ENCODE measurements at places on chromosomes 2 and 18.
A peak's percentile ranks its signal among the peaks of the same experiment; 100 is the strongest.

GRCh38 chr18:12092398-12093229 lies 1.0 kb upstream of the ANKRD62 start:
- DNase-seq: no peak

DNA sequence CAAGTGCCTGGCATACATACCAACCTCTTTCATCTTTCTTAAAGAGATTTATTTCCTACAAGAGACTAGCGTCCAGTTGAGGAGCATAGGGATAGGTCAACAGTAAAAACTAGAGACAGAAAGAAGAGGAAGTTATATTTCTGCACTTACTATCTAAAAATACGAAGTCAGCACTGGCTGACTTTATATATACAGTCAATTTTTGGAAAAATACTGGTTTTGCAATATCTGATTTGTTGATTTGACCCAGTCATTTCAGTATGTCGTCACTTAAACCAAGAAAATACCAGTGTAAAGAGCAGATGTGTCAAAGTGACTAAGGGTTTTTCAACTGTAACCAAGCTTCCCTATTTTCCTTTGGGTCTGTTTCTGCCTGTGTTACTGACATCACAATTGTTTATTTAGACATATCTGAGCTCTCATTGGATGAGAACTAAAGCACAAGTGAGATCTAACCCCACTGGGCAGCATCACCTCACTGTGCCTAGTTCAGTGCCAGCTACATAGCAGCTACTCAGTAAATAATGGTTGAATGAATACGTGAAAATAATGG lies 23.0 kb downstream of the CYTIP start:
- peak; percentile 35 for DNase-seq

- no peak for DNase-seq
Measured at GRCh38 chr2:182229297-182229696, 197.5 kb downstream of the PDE1A start.

DNA sequence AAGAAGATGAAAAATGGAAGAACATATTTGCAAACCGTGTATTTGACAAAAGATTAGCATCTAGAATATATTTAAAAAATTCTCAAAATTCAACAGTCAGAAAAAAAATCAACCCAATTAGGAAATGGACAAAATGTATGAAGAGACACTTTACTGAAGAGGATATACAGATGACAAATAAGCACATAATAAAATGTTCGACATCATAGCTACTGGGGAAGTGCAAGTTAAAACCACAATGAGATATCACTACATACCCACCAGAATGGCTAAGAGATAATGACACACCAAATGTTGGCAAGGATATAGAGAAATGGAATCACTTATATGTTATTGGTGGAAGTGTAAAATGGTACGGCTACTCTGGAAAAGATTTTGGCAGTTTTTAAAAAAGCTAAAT lies 11.7 kb upstream of the NUP35 start:
- no peak for DNase-seq

- DNase-seq: no peak
Measured at GRCh38 chr18:31204833-31205232, 42.2 kb upstream of the DSC1 start.

- DNase-seq: peak; percentile 51
Measured at GRCh38 chr2:149029307-149029965, 9.1 kb upstream of the LYPD6B start.

- no peak for DNase-seq
Measured at GRCh38 chr2:174744111-174744510, 20.2 kb downstream of the CHRNA1 start.

DNA sequence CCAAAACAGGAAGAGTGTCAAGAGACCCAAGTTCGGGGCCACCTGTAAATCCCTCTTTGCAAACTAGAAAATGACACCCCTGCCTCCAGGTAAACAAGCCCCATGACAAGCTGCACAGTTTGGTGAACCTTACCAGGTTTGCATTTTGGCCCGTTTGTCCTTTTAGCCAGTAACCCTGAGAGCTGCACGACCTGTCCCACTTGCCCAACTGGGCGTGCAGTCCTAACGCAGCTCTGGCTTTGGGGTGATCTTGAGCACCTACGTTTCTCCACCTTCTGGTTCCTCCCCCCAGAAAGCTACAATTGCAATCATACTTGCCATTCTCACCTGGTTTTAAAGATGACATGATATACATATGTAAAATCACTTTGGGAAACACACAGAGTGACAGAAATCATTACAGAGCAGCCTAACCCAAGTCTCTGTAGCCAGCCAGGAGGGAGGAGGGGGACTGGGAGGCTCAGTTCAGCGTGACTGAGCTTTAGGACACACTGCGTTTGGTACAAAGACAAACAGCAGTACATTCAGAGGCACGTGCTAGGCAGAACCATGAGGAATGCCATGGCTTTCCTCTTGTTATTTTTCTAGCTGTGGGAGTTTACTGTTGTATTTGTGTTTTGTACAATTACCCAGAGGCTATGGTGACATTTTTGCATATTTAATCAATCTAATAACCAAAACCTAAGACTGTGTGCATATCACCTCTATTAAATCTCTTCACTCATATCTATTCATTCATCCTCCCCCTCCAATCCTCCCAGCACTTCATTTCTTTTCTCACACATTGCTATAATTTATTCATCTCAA lies 304.0 kb downstream of the IRS1 start:
- DNase-seq: no peak

GRCh38 chr2:73638429-73638828 lies 3.8 kb downstream of the NAT8 start:
- no peak for DNase-seq

DNA sequence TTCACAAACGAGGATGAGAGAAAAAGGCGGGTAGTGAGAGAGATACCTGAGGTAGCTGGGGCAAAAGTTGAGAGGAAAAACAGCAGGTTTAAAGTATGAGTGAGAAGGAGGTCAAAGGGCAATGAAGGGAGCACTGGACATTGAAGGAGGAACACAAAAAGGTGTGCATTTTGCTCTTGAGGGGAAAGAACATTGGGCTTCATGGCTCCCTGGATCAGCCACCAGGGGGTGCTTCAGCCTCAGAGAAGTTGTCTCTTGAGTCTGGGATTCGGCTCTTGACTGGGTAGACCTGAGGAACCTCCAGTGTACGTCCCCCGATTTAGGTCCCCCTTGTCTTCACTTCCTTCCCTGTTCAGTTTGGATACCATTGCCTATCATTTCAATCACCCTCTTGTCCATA lies 128.5 kb downstream of the RAPGEF4 start:
- DNase-seq: no peak

- peak; percentile 51 for DNase-seq
Measured at GRCh38 chr2:64873472-64873924, 115.7 kb upstream of the SLC1A4 start.

GRCh38 chr2:237597196-237598145 lies 6.9 kb upstream of the RAB17 start:
- no peak for DNase-seq

DNA sequence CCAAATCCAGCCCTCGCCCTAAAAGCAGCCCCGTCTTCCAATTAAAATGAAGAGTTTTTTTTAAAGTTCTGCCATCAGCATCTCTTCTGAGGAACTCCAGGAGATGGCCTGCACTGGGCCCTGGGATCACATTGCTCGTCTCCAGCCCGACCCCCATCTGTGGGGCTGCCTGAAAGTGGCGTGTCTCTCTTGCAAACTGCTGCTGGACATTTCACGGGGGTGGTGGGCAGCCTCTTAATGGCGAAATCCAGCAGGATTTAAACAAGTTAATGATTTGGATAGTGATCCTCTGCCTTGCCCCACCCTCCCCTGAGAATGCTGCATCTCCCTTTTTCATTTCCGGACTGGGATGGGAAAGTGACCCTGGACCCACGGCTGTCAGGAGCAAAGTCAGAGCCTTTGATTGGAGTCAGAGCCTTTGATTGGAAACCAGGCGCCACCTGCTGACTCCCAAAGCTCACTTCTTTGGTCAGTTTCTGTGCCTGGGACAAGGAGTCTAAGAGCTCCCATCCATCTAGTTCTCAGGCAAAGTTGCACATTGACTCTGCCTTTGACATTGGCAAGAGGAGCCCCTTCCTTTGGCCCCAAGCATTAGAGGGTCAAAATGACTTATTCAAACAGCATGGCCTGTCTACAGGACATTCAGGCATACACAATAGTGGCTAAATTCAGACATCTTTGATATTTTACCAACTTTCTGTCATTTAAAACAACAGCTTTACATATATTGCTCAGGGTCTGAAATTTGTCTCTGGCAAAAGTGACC lies 155.2 kb downstream of the SH3BP4 start:
- peak; percentile 67 for DNase-seq

DNA sequence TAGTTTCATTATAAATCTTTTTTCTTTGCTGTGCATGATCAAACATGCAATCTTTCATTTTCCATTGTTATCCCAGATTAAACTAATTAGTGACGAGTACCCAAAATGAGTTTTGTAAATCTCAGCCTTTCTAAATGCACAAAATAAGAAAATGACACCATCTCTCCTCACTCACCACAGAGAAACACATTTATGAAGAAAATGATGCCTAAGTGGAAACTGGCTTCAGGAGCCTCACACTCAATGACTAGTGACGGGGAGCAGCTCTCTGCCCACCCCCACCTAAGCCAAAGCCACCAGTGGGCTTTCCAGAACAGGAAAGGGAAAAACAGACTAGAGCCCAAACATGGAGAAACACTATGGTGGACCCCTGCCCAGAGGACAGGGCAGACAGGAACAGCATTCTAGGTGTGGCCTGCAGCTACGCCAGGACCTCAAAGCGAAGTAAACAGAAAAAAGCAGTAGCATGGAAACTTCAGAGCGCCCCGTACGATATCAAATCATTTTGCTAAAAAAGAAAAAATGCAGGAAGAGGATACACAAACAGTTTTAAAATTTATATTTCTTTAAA lies 113.5 kb downstream of the RBMS1 start:
- DNase-seq: no peak

- peak; percentile 25 for DNase-seq
Measured at GRCh38 chr2:181776336-181776735, 96.0 kb upstream of the NEUROD1 start.

GRCh38 chr2:172251231-172251630 lies 148.5 kb upstream of the DLX2 start:
- no peak for DNase-seq

DNA sequence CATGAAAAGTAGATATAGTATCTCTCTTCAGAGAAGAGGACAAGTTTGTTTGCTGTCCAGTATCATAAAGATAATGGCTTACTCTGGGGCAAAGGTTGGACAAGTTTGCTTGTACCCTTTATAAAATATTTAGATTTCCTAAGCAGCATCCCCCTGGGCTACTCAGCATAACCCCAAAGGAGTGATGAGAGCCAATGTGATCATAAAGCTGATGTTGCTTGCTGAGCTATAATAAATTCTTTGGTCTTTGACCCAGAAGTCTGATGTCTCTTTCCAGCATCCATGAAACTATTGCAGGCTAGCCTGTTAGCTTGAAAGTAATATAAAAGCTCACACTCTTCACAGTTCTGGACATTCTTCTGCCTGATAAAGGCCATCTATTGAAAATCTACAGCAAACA lies 138.3 kb upstream of the STON1 start:
- DNase-seq: no peak

DNA sequence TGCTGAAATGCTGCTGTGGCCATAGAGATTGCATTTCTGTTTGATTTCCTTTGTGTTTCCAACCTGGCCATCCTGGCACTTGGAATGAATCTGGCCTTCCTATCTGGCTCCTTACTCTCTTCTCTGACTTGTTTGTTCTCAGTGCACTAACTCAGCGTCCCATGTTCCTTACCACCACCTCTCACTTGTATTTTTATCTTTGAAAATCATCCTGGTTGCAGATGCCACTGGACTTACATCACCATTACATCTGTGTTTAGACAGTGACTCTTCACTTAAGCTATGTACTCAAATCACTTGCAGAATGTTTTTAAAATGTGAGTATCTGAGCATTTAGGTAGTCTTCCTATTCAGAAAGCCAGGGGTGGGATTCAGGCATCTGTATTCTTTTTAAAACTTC lies 239.5 kb downstream of the WDR7 start:
- DNase-seq: peak; percentile 59

- no peak for DNase-seq
Measured at GRCh38 chr18:36088256-36088655, 20.9 kb upstream of the RPRD1A start.

DNA sequence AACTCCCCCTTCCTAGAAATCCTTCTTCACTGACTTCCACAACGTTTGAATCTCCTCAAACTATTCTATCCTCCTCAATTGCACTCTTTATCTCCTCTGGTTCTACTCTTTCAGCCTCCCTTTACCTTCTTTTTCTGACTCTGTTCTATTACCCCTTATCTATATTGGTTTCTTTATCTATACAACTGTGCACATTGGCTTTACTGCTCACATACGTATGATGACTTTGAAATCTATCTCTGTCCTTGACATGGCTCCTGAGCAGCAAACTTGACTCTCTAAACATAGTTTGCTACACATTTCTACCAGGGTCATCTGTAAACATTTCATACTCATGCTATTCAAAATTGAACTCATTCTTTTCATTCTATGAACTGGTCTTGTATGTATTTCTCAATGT lies 601.0 kb upstream of the LINC00305 start:
- DNase-seq: no peak

DNA sequence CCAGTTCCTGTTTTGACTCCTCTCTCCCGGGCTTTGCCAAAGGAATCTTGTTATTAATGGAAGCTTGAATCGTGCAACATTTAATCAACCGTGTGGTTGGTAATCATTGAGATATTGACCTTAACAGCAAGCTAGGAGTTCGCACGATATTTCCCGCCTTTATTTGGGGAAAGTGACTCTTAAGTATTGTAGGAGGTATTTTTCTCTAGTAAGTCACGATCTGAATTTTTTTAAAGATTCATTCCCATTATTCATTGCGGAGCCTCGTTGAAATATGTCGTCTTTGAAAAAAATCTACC lies 663 bp downstream of the NUP35 start:
- no peak for DNase-seq

DNA sequence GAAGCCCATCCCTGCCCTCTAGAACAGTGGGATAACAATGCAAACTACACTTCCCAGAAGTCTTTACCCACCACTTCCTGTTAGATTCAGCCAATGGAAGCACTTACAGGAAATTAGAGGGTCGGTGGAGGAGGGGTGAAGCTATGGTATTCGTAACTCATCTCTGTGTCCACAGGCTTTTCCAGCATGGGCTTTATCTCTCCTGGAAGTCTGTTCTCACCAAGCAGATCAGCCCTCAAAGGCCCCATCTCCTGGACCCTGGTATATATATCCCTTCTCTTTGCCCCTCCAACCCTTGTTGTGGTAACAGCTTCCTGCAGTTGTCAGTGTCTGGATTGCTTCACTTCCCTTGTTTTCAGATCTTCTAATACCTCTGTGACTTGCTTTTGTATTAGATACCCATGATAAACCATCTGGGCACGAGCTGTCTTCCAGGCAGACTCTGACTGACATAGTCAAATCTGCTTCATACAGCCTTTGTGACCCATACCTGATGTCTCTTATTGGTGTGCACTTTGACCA lies 475.0 kb upstream of the POU3F3 start:
- DNase-seq: peak; percentile 84

DNA sequence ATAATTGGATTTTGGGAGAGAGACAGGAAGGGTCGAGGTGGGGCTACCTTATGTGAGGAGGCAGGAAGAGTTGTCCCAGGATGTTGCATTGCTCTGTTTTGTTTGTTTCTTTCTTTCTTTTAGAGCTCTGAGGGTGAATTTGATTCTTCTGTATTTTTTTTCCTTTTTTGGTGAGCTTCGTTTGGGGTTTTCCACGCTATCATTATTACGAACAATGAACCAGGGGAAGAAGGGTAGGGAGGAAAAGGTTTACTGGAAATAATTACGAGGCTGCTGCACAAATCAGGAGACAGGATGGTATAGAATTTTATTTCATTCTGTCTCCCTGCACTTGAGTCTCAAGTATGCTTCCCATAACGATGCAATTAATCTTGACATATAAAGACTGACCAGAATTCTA lies 51.4 kb upstream of the ZNF516 start:
- no peak for DNase-seq

- no peak for DNase-seq
Measured at GRCh38 chr2:8534386-8534728, 147.5 kb upstream of the ID2 start.

- DNase-seq: peak; percentile 12
Measured at GRCh38 chr2:30938196-30938595, 130.9 kb upstream of the CAPN13 start.
